Epithelial cell of proximal tubule (primary cell): ENCODE measurements at places on chromosomes 4 and X. TPM values are rescaled to one million over a fixed set of nuclear protein-coding genes. Genes with fewer than 3 reads are reported as not detected.

DNA sequence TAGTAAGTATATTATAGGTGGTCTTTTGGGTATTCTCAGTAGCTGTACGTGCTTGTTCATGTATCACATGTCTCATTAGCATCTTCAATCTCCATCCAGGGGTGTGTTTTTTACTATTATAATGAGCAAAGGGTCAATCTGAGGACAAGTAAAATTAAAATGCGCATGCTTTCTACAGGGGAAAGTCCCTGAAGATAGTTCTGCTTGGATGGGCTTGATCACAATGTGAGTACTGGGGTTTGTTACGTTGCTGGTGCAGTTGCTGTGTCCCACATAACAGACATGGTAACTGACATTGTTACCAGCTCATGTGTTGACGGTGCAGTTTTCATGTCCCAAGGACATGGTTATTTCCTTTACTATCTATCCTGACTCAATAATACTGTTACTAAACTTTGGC is 65.9 kb downstream of the UCHL1 start:
- DNase-seq, result no peak

GRCh38 chrX:153468008-153468580 is 2.3 kb downstream of the HAUS7 start:
- no peak for DNase-seq

DNA sequence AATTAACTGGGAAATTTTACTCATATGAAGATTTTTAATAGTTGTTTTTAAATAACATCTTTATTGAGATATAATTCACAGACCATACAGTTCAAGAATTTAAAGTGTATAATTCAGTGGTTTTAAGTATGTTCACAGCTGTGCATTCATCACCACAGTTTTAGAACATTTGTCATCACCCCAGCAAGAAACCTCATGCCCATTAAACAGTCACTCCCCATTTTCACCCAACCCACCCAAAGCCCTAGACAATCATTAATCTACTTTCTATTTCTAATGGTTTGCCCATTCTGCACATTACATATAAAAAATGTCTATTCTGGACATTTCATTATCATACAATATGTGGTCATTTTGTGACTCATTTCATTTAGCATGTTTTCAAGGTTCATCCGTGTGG is 2.8 kb downstream of the UPRT start:
- DNase-seq, result no peak

DNA sequence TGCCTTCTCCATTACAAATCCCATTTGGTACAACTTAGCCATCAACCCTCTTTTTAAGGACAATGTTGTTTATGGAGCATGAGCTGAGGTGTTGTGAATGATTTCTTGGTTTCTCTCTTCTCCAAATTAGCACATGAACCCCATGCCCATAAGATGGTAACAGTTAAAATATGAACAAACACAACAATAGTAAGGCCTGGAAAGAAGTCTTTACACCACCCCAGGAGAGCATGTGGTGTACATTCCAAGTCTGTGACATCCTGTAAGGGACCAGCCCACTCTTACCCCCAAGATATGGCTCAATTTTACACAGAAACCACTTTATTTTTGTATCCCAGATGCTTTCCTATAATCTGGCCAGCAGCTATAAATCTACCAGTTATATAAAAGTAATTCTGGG is 226.1 kb downstream of the COX18 start:
- DNase-seq, result no peak

DNA sequence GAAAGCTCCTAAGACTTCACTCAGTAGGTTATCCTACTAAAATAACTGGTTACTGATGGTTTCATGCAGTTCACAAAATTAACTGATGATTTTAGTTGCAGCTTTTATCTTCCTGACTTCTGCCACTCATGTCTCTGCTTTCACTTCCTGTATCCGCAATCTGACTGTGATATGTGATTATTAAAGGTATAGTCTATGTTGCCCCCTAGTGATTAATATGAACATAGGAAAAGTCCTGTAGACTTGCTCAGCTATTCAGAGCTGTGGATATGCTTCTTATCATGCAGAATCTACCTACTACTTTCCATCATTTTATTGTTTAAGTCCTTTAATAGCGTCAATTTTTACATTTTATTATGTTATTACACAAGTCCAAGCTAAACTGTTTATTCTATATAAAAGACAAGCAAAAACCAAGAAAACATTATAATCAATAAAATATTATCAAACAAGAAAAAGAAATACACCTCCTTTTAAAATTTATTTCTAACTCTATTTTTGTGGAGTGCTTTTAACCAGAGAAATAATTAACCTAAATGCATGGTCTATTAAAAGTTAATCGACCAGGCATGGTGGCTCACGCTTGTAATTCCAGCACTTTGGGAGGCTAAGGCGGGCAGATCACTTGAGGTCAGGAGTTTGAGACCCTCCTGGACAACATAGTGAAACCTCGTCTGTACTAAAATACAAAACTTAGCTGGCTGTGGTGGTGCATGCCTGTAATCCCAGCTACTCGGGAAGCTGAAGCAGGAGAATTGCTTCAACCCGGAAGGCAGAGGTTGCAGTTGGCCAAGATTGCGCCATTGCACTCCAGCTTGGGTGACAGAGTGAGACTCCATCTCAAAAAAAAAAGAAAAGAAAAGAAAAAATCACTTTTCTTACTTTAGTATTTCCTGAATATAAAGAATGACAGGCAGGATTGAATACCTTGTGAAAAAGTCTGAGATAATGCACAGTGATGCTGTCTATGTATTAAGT is 40.4 kb upstream of the TLR2 start:
- no peak for DNase-seq

DNA sequence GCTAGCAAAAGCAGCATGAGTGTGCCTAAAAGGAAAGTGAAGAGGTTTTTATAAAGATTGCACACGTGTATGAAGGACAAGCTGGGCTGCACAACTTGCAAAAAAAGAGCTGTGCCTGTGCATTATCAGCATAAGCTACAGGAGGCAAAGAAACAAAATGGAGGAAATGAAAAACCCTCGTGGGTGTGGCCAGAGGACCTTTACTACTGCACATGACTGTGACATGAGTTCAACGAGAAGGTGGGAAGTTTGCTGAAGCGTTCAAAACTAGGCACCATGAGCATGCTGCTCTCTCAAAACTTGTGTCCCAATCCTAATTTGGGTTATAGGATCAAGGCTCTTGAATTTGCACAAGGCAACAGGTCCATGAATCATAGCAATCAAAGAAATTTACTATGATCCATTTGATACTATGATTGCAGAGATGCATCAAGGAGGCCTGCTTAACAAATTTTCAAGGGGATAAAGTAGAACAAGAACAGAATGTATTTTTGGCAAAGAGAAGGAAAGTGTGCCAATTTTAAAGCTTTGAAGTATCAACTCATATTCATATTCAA is 38.1 kb upstream of the CXorf38 start:
- no peak for DNase-seq

The GPR173 gene
- total RNA-seq, result 1.5 and 2.2 TPM in 2 replicates

The CXCL1 gene
- total RNA-seq, result 100 and 158 TPM in 2 replicates
